ENCODE measurements at places on chromosomes 16 and 17.

DNA sequence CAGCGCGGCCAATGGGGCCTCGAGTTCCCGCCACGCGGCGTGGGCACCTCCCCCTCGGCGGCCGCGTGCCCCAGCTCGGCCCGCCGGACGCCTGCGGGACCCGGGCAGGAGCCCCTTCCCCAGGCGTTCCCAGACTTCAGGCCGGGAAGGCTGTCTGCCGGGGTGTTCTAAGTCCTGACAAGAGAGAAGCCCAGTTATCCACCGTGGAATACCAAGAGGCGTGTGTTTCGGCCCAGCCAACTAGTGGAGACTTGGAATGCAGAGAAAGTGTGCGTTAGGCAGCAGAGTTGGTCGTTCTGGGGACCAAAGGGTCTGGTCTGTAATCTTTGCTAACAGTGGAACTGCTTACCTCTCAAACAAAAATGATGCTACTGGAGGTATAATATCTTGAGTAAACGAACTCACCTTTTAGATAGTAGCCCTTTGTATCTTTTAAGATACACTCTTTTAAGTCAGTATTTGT is 251 bp upstream of the HSF5 start:
- DNase-seq, result no peak

DNA sequence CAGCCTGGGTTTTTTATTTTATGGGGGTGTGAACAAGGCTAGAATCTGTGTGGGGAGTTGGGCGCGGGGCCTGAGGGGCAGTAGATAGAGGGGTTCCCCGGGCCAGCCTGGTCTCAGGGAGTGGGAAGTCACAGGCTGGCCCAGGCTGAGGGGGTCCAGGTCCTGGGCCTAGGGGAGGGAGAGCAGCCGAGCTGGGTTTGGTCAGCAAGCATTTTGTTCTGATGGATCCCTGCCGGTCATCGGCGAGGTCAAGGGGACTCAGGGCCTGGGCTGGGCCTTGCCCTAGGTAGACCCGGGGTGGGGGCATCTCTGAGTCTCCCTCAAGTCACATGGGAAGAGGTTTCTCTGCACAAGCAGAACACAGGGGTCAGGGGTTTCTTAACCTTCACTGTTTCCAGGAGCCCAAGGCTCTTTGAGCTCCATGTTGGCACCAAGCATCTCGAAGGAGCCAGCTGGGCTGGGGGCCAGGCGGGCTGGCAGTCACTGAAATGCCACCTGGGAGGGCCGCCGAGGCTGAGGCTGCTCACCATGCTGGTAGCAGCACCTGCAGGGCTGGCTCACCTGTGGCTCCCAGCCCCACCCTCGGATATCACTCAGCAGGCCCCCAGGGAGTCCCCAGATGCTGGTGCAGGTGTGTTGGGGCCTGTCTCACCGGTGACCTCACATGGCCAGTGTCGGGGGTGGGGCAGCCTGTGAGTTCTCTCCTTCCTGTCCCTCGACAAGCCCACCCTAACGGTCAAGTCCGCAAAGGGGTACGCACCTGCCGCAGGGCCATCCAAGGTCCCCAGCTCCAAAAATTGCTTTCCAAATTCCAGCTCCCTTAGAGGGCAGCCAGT is 41.0 kb downstream of the SLC7A5 start:
- DNase-seq, result no peak

DNA sequence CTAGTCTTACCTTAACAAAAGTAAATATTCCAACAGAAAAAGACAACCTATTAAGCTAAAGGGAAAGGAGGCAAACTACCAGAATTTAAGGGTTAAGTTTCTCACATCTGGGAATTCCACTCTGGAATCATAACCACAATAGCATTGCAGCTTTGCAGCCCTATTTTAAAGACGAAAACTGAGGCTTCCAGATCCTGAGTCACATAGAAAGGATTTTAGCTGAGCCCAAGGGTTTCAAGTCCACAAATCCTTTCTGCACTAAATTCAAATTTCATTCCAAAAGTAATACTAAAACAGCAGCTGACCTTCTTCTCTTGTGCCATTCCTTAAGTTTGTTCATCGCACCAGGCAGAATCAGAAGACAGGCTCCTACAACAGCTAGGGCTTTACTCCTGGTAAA is 17.8 kb downstream of the XYLT1 start:
- no peak for DNase-seq

DNA sequence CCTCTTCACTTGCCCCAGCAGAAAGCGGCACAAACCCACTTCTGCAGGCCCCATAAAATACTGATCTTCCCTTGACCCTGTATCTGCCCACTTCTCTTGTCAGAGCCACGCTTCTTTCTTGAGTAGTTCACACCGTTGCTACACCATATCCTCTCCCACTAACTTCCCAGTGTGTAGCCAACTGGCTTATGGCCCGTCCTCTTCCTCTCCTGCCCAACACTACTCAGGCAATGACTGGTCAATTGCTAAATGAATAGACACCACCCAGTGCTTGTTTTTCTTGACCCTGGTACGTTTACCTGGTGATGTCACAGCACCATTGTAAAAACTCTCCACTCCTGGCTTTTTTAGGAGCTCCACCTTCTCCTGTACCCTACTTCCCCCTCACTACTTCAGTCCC is 86.9 kb downstream of the NDEL1 start:
- no peak for DNase-seq

DNA sequence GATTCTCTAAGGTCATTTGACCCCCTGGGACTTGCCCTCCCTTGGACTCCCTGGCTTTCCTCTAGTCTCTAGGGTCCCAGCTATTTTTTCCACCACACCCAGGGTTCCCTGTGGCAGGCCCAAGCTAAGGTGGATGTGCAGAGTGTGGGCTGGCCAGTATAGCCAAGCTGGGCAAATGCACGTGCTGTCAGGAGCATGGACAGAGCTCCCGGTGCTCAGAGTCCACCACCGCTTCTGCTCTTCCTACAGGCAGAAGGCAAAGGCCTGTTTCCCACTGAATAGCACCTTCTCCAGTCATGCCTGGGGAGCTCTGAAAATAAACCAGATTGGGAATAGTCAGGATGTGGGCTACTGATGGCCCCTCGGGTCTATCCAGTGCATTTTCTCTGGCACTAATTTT is 53.3 kb downstream of the GNAO1 start:
- DNase-seq, result no peak

GRCh38 chr17:7839876-7840261 is 5.9 kb downstream of the KDM6B start:
- peak; percentile 60 for DNase-seq

GRCh38 chr17:15245054-15245453 is 20.1 kb downstream of the PMP22 start:
- no peak for DNase-seq

- DNase-seq, result no peak
Observed at GRCh38 chr16:16815641-16816040, 436.7 kb downstream of the NPIPA7 start.

Measured in cardiac fibroblast (primary cell).